ENCODE measurements at places on chromosomes 1 and 21.

DNA sequence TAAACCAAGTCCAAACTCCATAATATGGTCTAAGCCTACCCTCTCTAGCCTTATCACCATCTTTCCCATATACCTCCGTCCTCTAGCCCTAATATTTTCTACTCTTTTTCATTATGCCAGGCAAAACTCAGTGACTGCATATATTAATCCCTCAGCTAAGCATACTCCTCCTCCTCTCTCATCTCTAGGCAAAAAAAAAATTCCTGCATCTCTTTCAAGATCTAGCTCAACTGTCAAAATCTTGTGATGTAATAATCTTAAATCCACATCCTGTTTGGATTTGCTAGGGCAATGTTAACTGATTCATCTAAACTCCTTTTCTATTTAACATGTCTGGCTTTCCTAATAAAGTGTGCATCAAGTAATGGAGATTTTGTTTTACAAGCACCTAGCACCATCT is 20.4 kb downstream of the PRPF38A start:
- DNase-seq: no peak

GRCh38 chr1:25644962-25645361 is 28.4 kb downstream of the MAN1C1 start:
- DNase-seq: peak; percentile 53

DNA sequence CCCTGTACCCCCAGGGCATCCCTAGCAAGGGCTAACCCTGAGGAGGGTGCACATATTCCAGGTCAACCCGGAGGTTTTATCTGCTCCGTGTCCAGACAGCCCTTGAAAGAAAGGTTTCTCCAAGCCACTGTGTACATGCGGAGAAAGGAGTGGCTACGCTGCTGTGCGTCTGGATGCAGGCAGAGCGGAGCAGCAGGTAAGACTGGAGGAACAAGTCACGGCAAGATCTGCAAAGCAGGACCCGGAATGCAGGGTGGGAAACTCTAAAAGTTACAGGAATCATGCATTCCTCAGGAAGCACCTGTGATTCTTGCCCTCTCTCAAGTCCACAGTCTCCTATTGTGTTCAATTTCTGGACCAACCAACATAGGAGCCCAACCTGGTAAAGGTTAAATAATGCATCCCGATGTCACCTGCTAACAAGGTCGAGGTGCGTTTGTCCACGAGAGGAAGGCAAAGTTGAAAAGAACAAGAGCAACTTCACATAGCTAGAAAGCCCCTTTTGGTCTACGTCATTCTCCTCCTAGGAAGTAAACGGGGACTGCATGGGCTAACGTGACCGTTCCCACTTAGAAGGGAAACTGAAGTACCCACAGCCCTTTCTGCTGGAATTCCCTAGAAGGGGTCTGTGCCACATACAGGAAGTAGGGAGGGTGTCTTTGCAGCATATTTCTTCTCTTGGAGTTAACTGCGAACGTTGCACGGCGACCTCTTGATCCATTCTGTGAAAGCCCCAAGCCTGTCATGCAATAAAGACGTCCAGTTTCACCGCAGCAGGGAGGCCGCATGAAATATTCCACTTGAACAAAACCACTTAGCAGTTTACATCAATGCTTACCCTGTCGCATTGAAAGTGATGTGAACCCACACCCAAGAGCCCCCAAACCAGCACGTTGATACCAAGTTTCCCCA is 5.8 kb downstream of the TIAM1 start:
- peak; percentile 47 for DNase-seq

DNA sequence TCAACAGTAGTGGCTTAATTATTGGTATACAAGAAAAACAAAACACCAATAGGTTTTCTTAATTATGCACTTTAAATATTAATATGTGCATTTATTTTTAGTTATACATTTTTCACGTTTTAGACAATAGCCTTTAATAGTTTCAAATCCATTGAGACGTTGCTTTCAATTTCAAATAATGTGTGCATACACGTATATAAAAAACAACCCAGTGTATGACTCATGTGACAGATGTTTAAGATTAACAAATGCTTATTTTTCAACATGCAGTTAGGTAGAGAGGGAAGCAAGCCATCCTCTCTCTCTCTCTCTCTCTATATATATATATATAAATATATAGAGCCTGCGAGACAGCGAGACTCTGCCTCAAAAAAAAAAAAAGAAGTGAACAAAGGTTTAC is 24.3 kb downstream of the EYA3 start:
- DNase-seq: no peak

DNA sequence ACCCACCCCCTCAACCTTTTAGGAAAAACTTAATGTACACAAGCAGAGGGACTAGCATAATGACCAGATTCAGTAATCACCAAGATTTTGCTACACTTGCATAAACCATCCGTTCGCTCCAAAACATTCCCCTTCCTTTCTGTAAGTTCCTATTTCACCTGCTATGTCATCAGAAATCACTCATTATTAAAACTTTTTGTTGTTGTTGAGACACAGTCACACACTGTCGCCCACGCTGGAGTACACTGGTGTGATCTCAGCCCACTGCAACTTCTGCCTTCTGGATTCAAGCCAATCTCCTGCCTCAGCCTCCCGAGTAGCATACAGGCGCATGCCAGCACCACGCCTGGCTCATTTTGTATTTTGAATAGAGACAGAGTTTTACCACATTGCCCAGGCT is 3.4 kb downstream of the MRPL20 start:
- no peak for DNase-seq

GRCh38 chr1:202745323-202745888 is 35.2 kb upstream of the SYT2 start:
- no peak for DNase-seq

DNA sequence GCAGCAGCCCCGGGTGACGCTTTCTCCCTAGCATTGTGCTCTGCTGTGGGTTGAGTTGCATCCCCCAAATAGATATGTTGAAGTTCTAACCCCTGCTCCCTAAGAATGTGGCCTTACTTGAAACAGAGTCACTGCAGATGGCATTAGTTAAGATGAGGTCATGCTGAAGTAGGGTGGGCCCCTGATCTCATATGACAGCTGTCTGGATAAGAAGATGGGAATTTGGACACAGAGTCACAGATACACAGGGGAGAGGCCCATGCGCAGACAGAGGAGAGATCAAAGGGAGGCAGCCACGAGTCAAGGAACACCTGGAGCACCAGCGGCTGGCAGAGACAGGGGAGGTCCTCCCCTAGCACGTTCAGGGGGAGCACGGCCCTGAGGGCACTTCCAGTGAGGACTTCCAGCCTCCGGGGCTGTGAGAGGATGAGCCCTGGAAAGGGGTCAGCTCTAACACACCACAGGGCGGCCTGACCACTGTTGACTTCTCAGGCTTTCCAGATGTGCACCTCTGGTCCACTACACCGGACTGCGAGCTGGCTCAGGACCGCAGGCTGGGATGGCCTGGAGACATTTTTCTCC is 46.4 kb downstream of the ABCG1 start:
- DNase-seq: no peak

DNA sequence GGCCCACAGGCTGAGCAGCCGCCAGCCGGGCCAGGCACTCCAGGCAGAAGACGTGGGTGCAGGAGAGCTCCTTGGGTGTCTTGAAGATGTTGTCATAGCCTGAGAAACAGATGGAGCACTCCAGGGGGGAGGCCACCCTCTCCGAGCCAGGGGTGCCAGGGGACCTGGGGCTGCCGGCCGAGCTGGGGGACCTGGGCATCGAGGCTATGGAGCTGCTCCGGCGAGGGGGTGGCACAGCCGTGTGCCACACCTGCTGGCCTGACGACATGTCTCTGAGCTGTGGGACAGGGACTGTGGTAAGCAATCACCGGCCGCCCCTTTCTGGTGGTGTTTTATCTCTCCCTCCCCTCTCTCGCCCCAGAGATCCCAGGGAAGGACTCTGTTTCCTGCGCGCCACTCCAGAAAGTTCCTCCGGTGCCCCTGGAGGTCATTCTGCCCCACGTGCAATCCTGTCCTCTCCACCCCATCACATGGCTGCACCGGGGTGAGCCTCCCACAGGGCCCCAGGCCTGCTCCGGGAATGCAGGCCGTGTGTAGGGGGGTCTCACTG is 1.7 kb downstream of the RNF223 start:
- no peak for DNase-seq

DNA sequence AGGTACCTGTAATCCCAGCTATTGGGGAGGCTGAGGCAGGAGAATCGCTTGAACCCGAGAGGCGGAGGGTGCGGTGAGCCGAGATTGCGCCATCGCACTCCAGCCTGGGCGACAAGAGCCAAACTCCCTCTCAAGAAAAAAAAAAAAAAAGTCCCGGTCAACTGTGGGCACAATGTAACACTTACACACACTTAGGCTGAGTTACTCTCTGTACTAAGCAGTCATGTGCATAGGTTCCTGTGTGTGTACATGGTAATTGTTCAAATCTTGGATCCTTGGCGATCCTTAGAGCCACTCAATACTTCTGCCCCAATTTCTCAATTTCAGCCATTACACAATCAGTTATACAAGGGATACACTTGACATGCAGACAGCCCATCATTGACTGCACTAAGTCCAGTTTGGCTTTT is 11.6 kb downstream of the SDCCAG8 start:
- no peak for DNase-seq

- no peak for DNase-seq
Measured at GRCh38 chr1:33176362-33176850, 5.4 kb downstream of the TRIM62 start.

- DNase-seq: no peak
Measured at GRCh38 chr1:57238233-57238781, 185.6 kb downstream of the DAB1 start.

DNA sequence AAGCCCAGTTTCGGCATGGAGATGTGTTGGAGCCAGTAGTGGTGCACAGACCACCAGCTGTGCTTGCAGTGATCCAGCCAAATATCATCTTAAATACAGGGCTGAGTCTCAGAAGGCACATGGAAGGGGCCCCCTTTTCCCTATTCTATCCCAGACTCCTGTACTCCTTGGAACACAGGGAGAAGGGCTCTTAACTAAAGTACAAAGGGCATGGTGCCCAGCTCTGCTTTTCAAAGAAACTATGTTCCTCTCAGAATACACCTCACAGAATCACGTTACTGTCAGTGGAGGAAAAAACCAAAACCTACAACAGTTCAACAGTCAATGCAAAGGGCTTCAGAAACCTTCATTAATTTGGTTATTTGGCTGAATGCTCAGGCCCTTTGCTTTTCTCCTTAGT is 180.6 kb upstream of the C1orf105 start:
- DNase-seq: no peak

DNA sequence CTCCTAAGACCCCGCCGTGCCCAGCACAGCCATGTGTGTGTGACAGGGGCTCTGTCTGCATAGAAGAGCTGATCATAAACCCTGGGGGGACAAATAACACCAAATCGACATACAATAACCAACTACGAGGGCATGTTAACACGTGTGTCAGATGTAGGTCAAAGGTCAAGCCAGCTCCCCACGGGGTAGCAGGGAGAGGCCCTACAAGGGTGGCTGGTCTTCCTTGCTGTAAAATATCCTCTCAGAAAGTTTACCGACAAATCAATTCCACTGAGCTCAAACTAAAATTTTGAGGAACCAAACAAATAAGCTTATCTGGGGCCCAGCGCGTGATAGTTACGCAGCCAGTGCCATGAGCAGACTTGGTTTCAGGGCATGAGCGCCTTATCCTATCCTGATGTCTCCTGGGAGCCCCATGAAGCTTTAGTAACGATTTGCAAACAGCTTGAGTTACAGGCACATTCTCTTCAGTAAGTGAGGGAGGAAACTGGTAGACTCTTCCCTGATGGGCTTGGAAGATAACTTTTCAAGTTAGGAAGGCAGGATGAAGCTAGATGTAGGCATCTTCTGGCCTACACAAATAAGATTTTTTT is 2.7 kb upstream of the TMPRSS3 start:
- DNase-seq: no peak

DNA sequence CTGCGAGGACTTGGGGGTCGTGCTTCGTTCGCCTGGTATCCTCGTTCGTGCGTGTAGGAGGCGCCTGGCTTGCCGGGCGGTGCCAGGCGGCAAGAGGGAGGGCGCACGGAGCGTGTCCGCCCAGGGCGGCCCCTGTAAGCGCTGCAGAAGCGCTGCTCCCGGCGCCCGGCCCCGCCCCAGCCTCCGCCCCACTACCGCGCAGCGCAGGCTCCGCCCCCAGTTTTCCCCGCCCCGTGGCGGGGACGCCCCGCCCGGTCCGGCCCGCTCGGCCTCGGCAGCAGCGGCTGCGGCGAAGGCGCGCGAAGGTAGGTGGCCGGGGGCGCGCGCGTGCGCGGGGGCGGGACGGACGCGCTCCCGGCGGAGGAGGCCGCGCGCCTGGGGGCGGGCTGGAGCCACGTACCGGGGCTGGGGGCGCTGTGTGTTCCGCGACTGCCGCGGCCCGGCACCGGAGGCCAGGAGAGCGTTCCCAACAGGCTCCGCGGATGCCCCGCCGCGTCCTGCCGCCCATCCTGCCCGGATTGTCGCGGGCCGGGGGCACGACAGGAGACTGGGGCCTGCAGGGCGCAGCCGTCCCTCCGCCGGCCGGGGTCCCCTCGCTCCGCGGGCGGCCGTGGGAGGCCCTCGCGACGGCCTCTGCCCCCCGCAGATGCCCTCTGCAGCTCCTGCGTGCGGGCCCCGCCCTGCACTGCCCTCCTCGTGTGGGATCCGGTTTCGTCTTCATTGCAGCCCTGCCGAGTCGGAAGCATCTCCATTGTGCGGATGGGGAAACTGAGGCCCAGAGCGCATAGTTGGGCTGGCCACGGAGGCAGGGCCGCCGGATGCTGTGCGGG is 7.7 kb upstream of the CROCC start:
- DNase-seq: peak; percentile 98

DNA sequence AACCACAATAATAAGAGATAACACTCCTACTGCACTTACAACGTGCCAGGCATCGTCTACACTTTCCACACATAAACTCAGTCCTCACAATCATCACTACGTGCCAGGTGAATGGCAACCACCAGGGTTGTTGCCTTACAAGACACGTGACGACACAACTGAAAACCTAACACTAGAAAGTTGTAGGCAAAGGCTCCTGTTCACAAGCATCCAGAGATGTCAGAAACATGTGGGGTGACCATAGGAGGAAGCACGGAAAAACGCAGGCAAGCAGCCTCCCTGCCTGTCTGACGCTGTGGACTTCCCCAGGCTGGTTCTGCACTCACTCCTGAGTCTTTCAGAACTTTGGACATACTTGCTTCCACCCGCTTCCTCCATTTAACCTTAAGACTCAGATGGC is 7.0 kb downstream of the CAPZB start:
- no peak for DNase-seq

DNA sequence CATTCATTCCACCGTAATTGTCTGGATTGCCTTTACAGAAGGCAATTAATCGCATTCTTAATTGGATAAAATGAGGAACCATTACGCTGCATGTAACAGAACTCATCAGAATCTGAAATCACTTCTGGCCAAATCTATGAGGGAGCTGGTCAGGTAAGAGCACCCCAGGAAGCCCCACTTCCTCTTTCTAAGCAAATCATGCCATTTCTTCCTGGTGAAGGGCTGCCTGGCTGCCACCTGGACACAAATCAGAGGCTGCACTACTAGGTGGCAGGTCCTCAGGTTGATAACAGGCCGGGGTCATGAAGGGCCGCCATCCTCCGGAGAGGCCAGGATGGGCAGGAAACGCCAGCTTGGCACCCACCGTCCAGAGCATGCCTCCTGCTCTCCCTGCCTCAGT is 73.7 kb downstream of the CAPZB start:
- DNase-seq: no peak

DNA sequence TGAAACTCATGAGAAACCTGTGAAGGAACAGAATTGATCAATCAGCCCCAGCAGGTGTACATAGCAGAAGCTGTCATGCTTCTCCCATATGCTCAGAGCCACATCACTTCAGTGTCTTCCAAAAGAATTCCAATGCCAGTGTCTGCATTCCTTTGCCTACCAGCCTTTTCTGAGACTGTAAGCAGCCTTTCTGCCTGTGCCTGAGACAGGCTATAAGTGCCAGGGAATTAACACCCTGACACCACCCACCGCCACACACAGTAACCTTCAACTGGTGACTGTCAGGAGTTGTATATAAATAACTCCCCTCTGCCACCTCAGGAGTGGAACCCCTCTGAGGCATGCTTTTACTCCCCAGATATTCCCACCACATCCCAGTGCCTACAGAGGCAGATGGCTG is 38.1 kb upstream of the SLAMF9 start:
- no peak for DNase-seq

Measured in activated CD8-positive, alpha-beta memory T cell treated with anti-CD3 and anti-CD28 coated beads for 24 hours (primary cell).